ENCODE measurements at places on chromosomes 1 and 21.

DNA sequence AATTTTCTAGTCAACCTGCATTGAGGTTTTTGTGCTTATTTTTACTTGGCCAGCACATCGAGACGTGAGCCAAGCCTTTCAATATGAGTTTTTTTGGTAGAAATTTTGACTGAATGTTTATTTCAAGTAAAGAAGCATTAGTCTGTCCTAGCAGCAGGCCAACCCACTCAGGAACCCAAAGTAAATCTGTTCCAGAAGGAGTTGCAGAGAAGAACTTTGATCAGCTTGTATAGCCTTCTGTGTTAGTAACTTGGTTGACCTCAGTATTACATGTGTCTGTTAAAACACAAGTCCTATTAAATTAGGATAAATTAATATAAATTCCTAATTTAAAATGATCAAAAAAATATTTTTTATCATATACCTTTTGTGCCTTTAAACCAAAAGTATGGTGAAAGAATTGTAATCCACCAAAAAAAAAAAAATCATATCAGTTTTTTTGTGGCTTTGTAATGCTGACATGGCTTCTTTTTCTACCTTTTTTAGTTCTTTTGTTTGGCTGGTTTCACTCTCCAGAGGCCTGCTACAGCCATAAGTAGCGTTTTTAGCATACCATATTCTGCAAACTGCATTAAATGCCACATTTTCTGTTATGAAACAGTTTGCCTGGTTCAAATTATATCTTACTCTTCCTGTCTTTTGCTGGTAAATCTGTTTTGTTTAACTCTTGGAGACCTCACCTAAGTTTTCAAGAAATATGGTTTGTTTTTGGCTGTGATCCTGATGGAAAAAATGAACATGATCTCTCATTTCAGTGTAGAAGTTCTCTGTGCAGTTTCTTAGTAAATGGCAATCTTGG is 39.5 kb downstream of the ATF6 start:
- no peak for DNase-seq

DNA sequence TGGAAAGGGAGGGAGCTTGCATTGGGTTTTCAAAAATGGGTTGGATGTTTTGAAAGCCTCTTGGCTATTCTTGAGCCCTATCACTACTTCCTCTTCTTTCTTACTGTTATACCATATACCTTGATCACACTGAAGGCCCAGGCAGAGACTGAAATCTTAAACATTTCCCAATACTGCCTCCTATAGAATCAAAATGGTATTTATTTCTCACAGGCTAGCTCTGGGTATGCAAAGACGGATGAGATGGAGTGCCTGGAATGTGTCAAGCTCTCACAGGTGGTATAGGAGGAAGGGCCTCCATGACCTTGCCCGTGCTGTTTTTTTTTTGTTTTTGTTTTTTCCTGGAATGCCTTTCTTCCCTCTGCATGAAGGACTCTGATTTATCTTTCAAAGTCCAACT is 268.4 kb upstream of the USP24 start:
- no peak for DNase-seq

- DNase-seq: no peak
Observed at GRCh38 chr21:42640486-42640885, 12.9 kb upstream of the PDE9A start.

DNA sequence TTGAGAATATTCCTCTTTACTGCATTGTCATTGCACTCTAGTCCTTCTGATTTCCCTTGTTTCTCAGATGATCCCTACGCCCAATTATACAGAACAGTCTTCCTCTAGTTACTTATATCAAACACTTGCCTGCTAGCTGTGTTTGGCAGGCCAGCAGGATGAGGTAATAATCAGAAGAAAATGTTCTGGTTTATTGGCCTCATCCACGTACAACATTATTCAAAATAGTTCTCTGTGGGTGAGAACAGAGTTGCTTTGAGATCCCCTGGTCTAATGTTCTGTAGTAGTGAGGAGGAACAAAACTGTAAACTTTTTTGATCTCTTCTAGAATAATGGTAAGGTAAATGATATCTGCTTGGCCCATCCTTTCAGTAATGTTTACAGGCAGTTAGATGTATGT is 22.3 kb upstream of the C1orf105 start:
- no peak for DNase-seq

- DNase-seq: no peak
Observed at GRCh38 chr1:240030236-240030635, 61.4 kb upstream of the FMN2 start.

DNA sequence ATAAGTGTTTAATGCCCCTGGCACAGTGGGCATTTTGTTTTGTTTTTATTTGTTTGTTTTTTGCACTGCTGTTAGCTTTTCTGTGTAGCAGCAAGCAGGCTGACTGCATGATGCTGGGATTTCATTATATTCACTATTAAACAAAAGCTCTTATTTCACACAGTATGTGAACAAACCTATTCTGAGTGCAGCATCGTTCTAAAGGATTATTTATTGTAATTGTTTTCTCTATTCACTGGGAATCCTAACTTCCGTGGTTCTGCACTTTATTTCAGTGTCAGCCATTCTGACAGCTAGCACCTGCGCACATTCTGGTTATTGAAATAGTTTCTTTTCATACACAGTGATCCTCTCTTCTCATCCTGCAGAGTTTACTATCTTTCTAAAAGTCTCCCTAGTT is 595.0 kb downstream of the NEGR1 start:
- DNase-seq: no peak

DNA sequence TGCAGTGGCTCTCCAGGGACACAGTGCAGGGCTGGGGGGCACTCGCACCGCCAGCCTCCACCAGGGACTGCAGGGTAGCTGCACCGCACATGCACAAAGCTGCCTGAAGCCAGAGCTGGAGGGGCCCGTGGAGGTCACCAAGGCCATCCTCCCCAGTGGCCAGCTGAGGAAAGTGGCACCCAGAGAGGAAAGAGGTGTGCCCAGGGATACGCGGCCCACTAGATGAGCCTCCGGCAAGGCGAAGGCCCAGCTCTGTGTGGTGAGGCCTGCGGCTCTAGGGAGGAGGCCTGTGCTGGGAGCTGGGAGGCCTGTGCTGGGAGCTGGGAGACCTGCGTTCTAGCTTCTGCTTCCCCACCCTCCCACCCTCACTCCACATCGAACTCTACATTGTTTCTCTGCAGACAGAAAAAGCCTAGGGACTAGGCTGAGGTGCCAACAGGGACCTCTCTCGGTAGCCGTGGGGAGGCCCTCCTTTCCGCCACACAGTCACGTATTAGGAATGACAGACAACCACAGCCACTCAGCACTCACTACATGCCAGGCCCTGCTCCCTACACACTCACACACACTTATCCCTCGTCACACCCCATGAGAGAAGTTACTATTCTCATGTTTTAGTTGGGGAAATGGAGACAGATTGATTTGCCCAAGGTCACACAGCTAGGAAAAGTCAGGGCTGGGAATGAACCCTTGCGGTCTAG is 921 bp upstream of the ASCL5 start:
- DNase-seq: no peak

DNA sequence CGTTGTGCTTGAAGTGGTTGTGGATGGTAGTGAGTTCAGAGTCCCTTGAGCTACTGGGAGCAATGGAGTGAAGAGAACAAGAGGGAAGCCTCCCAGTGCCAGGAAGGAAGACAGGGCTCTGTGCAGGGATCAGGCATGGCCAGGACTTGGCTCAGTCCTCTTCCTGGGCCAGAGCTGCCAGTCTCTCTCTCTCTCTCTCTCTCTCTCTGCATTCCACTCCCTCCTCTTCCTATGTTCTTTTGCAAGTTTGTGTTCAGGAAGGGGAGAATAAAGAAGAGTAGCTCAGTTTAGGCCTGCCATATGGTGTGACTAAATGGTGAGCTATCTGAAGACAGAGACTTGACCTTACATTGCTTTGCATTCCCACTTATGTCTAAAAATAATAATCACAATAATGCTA is 20.5 kb upstream of the RPTN start:
- DNase-seq: no peak

- no peak for DNase-seq
Observed at GRCh38 chr1:191695865-191696264, 462.4 kb upstream of the RGS18 start.

DNA sequence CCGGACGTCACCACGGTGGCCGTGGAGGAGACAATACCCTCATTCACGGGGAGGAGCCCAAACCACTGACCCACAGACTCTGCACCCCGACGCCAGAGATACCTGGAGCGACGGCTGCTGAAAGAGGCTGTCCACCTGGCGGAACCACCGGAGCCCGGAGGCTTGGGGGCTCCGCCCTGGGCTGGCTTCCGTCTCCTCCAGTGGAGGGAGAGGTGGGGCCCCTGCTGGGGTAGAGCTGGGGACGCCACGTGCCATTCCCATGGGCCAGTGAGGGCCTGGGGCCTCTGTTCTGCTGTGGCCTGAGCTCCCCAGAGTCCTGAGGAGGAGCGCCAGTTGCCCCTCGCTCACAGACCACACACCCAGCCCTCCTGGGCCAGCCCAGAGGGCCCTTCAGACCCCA is 7.0 kb downstream of the TNFRSF14 start:
- no peak for DNase-seq

- no peak for DNase-seq
Observed at GRCh38 chr1:28122183-28122582, 33.8 kb upstream of the EYA3 start.

- no peak for DNase-seq
Observed at GRCh38 chr1:171762143-171762563, 19.3 kb upstream of the METTL13 start.

DNA sequence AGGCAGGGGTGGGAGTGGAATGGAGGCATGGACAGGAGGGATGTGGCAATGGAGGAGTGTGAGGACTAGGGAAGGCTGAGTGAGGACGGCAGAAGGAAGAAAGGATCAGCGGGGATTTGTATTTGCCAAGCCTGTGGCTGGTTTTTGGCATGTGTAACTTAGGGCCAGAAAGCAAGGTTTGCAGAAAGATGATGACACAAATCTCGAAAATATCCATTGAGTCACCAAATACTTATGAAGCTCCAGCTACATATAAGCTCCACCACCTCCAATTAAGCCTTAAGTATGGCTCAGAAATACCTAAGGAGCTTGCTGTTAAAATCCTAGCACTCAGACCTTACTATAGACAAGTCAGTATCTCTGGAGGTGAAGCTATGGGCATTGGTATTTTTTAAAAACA is 90.1 kb downstream of the OMA1 start:
- DNase-seq: no peak

DNA sequence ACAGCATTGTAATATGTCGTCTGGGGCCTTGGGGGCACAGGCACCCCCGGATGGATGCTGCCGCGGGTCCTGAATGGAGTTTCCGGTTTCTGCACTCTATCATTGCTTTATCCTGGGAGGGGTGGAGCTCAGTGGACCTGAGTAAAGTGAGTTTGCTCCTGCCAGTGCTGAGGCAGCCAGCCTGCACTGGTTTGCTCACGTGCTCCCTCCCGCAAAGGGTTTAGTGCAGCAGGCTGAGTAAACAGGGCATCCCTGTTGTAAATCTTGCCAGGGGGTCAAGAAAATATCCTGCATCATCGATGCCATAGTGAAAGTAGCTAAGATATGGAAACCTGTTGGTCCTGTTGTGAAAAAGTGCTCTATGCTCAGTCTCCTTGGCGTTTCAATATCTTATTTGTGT is 85.6 kb upstream of the BRINP3 start:
- DNase-seq: no peak

GRCh38 chr1:9297831-9298230 is 5.1 kb downstream of the SPSB1 start:
- no peak for DNase-seq

GRCh38 chr1:156462954-156463795 is 37.4 kb downstream of the MEF2D start:
- DNase-seq: no peak

- no peak for DNase-seq
Observed at GRCh38 chr1:225940385-225941151, 452 bp downstream of the LEFTY2 start.

DNA sequence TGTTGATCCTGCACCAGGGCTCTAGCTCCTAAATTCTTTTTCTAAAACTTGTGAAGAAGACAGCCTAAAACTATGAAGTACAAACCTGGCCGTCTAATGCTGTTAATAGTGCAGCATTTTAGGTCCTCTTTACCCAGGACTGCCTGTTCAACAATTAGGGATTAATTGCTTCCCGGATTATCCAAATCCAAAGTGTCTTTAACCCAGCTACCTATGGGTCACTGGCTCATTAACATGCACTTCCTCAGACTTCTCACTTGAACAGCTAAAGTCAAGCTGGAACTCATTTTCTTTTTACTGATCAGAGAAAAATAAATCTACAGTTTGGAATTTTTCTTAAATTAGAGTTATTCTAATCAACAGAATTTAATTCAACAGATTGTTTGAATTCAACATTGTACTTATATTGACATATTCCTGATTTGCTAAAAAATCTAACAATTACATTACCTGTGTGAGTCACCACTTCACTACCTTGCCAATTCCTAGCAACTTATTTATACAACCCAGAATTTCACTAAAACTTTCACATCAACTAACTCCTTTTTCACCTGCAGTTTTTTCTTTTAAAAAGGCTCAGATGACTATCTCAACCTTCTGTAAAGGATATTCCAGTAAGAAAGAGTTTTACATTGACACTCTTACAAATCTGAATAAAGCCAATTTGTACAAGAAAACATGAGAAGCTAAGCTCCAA is 3.3 kb downstream of the HNRNPU start:
- DNase-seq: no peak

GRCh38 chr21:41596241-41596925 is 88.4 kb upstream of the TMPRSS2 start:
- DNase-seq: no peak

DNA sequence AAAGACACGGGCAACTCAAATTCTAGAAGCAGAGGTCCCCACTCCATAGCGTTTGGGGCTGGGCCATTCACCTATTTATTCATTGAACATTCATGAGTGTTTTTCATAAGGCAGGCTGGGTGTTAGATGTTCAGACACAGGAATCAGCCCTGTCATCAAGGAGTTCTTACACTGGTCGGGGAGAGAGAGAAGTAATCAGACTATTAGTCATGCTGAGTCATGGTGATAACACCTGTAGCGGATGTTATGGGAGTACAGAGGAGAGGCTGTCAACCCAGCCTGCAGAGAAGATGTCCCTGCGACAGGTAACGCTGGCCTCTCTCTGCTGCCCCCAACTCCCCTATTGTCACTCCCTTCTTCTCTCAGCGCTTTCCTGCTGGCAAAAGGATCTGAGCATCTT is 17.2 kb downstream of the LY9 start:
- DNase-seq: no peak

DNA sequence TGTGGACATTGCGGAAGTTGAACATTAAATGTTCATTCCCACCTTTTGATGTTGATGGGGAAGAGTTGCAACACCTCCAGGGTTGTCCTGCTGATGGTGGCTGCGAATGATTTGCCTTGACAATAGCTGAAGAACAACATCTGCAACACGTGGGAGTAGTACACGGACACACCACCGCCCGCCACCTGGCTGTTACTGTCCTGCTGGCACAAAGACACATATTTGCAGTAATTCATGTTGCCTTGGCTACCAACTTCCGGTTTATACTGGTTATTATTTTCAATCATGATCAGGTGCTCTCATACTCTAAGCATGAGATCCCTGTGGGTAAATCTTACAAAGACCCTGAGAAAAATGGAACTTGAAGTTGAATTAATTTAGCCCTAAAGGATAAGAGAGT is 55.2 kb downstream of the UBR4 start:
- no peak for DNase-seq

DNA sequence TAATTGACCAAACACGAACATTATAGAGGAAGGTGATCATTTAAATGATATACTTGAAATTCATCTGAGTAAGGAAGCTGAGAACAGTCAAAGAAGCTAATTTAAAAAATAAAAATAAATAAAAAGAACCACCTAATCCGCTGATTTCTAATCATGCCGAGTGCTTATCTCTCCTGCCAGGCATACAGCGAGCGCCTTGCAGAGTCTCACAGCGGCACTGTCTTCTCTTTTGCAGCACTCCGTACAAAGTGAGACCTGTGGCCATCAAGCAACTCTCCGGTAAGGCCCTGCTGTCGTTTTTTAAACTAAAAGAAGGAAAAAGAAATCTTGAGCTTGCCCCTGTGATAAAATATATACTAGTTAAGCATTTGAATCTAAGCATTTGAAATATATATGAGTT is 45.3 kb downstream of the PDE9A start:
- DNase-seq: no peak
